ENCODE measurements at places on chromosomes 1 and 21.

GRCh38 chr1:225866981-225867380 is 15.2 kb downstream of the TMEM63A start:
- no peak for DNase-seq

DNA sequence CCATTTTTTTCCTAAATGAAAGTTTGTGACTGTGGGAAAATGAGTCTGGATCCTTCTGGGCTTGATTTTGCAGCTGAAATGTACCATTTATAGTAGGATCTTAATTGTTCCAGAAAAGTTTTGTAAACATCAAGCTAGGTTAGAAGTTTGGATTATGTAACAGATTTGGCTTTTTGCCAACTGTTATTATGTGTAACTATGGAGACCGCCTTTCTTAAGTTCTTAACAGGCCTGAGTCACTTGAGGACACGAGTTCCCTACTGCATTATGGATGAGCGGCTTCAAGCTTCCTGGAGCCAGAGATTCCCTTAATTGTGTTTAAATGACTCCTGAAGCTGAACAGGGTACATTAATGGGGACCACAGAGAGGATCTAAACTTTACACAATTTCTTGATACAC is 22.2 kb downstream of the SLC25A33 start:
- peak; percentile 84 for DNase-seq

DNA sequence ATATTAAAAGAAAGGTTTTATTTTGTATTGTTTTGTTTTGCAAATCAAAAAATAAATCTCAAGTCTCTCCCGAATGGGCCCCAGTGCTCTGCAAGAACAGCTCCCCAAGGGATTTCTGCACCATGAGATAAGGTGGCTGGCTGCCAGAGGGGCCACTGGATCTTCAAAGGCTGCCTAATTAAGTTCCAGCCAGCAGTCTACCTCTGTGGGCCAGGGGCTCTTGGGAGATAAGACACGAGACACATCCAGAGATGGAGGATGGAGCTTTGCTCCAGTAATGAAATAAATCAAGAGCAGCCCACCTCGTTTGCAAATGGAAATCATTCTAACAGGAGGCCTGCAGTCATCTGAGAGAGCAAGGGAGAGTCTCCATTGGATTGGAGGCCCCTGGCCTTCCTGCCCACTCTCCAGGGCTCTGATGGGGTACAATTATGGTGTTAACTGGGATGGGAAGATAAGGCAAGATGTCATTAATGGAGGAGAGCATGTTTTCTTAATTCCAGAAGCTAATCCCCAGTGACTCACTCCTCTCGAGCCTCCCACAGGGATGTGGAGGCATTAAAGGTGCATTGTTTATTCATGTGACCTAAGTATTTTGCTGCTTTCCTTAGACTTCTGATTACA is 155.2 kb upstream of the KAZN start:
- no peak for DNase-seq

DNA sequence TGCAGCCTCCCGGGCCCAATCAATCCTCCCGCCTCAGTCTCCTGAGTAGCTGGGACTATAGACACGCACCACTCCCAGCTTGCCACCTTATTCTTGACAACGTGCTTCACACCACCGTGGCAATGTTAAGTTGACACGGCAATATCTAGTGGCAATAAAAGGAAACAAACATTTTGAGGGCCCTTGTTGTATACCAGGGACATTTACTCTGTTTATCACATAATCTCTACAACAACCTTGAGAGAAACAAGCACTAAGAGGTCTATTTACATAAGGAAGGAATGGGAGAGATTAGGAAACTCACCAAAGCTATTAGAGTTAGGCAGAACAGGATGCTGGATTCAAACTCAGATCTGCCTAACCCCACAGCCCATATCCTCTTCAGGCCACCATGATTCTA is 3.1 kb downstream of the KLHDC8A start:
- DNase-seq = no peak

- DNase-seq = no peak
These were observed 7.6 kb downstream of the MTF1 start for GRCh38 chr1:37851782-37852210.

- DNase-seq = no peak
These were observed 52.9 kb downstream of the LRRIQ3 start for GRCh38 chr1:74145086-74145485.

DNA sequence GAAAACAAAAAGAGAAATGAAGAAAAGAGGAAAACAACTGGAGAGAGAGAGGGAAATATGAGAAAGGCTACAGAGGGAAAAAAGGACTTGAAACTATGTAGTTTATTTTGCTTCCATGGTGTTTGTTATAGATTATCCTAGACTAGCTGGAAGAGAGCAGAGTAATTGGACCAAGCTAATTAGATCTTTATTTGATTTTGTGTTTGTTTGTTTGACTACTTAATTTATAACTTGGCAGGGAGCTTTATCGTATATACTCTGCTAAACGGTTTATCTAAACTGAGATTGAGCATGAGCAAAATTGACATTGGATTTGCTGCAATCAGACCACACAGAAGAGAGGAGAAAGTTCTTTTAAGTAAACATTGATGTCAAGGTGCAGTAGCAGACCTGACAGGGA is 443.8 kb upstream of the USP24 start:
- no peak for DNase-seq

DNA sequence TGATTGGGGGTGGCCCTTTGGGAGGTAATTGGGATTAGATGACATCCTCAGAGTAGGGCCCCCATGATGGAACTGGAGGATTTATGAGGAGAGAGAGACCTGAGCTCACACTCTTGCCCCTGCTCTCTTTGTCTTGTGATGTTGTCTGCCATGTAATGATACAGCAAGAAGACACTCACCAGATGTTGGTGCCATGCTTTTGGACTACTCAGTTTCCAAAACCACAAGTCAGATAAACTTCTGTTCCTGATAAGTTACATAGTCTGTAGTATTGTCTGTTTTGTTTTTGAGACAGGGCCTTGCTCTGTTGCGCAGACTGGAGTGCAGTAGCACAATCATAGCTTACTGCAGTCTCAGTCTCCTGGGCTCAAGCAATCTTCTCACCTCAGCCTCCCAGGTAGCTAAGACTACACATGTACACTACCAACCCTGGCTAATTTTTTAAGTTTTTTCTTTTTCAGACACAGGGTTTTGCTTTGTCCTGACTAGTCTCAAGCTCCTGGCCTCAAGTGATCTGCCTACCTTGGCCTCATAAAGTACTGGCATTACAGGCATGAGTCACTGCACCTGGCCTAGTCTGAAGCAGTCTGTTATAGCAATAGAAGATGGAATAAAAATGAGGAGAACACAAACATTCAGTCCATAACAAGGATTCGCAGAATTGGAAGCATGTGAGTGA is 115.0 kb upstream of the GALNT2 start:
- DNase-seq = no peak

GRCh38 chr1:163813251-163813650 is 491.5 kb downstream of the NUF2 start:
- DNase-seq = no peak

DNA sequence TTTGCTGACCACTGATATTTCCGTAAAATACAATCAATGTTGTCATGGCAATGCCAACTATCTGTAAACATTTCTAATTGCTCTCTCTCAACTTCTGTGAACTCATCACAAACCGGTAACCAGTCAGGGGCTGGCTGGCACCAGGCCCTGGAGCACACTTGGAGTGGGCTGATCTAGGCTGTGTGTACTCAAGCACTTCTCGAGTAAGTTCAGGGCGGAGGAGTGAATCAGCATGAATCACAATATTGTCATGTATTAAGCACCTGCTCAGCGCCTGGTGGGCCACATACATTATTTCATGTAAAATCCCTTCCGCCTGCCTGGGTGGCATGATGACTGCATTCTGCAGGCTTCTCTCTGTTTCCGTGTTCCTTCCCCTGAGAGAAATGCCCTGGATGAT is 212.4 kb downstream of the FOXD2 start:
- peak; percentile 98 for DNase-seq

GRCh38 chr1:93190432-93190831 is 9.9 kb downstream of the CCDC18 start:
- DNase-seq = no peak

GRCh38 chr1:79845936-79846335 is 839.4 kb upstream of the ADGRL4 start:
- DNase-seq = no peak

GRCh38 chr1:67601539-67601938 is 83.5 kb upstream of the GADD45A start:
- DNase-seq = no peak

DNA sequence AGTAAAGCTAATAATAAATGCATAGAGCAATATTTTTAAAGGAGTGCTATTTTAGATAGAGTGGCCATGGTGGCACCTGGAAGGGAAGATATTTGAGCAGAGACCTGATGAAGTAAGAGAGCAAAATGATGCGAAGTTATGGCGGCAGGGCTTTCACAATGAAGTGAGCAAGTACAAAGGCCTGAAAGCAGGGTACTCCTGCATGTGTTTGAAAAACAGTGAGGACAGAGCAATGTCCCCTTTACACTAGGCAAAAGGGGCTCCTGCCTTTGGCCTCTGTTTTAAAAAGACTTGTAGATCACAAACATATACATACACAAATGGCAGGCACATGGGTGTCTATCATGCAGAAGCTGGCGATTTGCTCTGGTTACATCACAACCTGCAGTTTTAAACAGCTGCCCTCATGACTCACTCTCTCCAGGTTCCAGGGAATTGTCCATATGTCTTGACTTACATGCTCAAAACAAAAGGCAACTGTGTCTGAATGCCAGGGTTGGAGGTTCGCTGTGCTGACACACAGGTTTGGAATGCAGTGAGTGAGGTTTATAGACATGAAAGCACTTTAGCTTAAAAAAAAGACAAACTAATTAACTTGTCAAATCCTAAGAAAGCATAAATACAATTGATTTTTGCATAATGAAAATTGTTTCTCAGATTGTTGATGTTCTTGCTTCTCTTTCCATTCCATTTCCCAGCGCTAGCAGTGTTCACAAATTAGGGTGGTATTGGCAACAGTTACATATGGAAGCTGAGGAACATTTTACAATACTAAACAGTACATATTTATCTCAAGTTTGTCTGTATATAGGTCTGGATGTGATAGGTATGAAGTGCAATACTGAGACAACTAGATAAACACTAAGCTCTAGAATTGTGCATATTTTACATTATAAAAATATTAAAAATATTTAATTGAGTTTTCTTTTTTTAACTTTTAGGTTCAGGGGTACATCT is 313.9 kb downstream of the BARHL2 start:
- DNase-seq = peak; percentile 82

GRCh38 chr1:117712621-117713020 is 106.8 kb downstream of the TENT5C start:
- no peak for DNase-seq

- no peak for DNase-seq
These were observed 121.7 kb downstream of the SMYD2 start for GRCh38 chr1:214402613-214403083.

DNA sequence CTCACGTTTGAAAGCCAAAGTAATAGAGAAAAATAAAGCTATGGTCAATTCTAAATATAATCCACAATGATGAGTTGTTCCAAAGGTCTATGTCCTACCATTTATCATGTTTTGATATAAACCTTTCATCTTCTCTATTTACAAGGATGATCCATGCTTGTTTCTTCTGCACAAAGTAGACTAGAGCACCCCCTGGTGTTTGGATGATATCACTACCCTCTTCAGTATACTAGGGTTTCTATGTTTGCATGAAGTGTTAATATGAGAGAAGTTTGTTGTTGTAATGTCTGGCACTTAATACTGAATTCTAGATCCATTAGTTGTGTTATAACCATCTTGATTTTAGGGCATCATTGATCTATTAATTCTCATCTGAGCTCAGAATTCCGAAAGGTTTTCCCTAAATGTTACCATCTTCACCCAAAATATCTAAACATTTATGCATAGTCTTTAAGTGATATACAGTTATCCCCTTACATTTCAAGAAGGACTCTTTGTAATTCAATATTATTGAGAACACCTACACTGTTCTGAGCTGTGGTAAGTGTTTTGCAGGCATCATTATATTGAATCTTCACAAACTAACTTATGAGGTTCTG is 21.1 kb downstream of the CLDN8 start:
- DNase-seq = peak; percentile 65

DNA sequence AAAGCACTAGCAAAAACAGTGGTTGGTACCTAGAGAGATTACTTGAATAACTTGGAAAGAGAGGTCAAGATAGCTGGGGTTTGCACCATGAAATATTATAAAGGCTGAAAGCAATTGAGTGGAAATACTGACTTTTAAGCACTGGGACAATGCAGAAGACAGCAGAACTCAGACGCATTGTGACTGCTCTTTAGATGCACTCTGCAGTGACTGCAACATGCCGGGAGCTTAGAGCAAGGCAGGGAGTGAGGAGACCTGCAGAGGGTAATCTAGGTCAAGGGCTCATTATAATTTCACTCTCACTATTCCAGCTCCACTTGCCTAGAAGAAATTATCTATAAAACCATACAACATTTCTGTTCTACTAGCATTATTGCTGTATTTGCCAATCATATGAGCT is 36.6 kb downstream of the OLFM3 start:
- DNase-seq = no peak

DNA sequence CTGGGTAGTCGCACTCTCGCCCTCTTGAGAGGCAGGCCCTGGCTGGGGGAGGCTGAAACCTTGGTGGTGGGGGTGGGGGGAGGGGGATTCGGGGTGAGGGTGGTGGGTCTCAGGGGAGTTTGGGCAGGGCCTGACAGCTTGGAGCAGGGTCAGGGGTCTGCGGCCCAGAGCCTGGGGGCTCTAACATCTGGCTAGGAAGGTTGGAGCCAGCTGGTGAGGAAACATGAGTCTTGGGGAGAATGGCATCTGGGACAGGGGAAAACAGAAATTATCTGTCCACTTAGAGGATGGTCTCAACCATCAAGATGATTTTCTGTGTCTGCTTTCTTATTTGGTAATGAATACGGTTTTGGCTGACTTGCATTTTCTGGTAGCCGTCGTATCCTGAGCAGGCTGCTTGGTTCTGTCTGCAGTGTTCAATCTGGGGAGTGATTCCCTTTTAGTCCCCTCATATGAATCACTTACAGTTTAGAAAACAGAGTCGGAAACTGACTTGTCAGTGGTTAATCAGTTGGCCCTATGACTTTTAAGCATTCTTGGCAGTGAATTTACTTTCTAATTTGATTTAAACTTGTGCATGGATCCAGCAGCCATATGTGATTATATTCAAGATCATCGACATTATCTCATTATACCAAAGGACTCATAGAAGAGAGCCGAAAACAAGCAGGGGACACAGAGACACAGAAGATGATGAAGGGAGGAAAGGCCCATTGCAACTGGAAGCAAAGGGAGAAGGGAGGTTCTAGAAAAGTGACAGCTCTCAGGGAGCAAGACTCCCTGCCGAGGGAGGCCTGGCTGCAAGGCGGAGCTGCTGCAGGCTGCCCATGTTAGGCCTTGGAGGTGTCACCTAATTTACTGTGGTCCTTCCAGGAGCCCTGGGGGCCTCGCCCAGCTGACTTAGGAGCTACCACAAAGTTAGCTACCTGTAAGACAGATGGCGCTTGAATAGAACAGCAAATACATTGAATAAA is 237.6 kb downstream of the SDCCAG8 start:
- no peak for DNase-seq

DNA sequence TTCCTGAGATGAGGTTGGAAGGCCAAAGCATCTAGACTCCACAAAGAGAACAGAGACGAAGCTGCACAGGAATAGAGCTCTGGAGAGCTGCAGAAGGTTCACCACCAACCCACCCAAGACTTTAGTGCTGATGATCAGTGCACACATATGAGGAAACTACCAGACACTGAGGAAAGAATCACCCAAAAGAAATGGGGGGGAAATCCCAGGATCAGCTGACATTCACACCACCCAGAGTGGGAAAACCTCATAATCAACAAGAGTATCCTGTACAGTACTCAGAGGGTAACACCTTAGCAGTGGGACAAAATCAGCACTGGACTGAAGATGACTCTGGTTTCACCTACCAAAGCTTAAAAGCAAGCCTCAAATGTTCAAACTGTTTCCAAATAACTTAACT is 36.4 kb downstream of the DENND1B start:
- DNase-seq = no peak

- no peak for DNase-seq
These were observed 33.3 kb downstream of the ADCY10 start for GRCh38 chr1:167880580-167881021.
